ENCODE measurements at places on chromosomes 2 and 18. TPM values are rescaled to one million over a fixed set of nuclear protein-coding genes. Genes with fewer than 3 reads are reported as not detected.

Gene NCKAP5
- total RNA-seq = 58.8 TPM

Gene TUBA4B
- total RNA-seq = not detected

Gene COL4A3
- 15.6 TPM for total RNA-seq

Gene ZBTB7C
- total RNA-seq = 15.1 TPM

Gene PAX8
- total RNA-seq = 3.7 TPM

Gene DSG1
- 8.5 TPM for total RNA-seq

Gene SULT1C4
- total RNA-seq = 39.4 TPM

Gene NEU2
- not detected for total RNA-seq

Gene CD207
- total RNA-seq = 5.3 TPM

Gene RTP5
- not detected for total RNA-seq

Gene EGR4
- not detected for total RNA-seq

Gene NEURL3
- 0.27 TPM for total RNA-seq

Gene TOGARAM2
- total RNA-seq = 0.55 TPM

Gene TUBB8B
- not detected for total RNA-seq

Gene SH3RF3
- 6.3 TPM for total RNA-seq

Gene OTOF
- 0.66 TPM for total RNA-seq

Gene DLX1
- 0.88 TPM for total RNA-seq

Gene TUBA3E
- total RNA-seq = not detected

Gene CXCR1
- 0.33 TPM for total RNA-seq

Gene MREG
- total RNA-seq = 29.5 TPM

Gene RHBDD1
- total RNA-seq = 40.2 TPM

Gene ACSL3
- 139 TPM for total RNA-seq

Gene TMEM17
- 6.0 TPM for total RNA-seq

Gene ALPG
- not detected for total RNA-seq

Gene TCF23
- 0.11 TPM for total RNA-seq

Gene LCT
- not detected for total RNA-seq

Gene CFAP65
- not detected for total RNA-seq

Gene FAM161A
- 113 TPM for total RNA-seq

Gene SLC16A14
- 17.5 TPM for total RNA-seq

Gene OBSL1
- total RNA-seq = 149 TPM

Gene LANCL1
- total RNA-seq = 88.8 TPM

Gene MROH2A
- total RNA-seq = not detected

Gene TMEM163
- 4.7 TPM for total RNA-seq

Gene SCYGR4
- not detected for total RNA-seq

Gene RGPD4
- 2.2 TPM for total RNA-seq

Gene IMPA2
- 28.3 TPM for total RNA-seq

Gene CIDEA
- total RNA-seq = 0.55 TPM

Measured in camera-type eye (tissue), 1 donor.